AG09319 (cell line): ENCODE measurements at places on chromosomes 12 and 14.

- no peak for DNase-seq
These were observed 803 bp downstream of the STK38L start for GRCh38 chr12:27244689-27245488.

GRCh38 chr14:94575730-94576585, 5.3 kb upstream of the SERPINA5 start:
- DNase-seq, result no peak

GRCh38 chr12:124909831-124910560, 4.5 kb downstream of the UBC start:
- no peak for DNase-seq

GRCh38 chr12:57342207-57342691, 88.6 kb downstream of the R3HDM2 start:
- no peak for DNase-seq

DNA sequence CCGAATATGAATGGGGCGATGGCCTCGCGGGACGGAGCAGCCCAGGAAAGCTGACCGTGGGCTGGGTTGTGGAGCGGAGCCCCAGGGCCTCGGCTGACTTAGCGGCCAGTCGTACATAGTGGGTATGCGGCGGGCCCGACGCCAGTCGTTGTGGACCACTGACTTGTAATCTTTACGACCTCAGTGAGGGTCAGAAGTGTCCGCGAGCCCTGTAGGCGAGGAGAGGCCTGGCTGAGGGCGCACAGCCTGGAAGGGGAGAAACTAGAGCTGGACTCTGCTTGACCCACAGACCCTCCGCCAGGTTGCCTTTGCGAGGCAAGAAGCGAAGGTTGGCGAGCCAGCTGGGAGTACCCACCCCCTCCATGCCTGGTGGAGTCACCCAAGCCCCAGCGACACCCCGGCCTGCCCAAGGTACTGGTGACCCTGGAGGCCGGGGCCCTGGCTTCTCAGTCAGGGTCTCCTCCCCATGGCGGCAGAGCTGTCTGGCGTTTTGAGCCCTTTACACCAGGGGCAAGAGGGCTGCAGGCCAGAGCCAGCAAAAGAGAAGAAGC, 15.6 kb upstream of the DYNC1H1 start:
- DNase-seq, result no peak

DNA sequence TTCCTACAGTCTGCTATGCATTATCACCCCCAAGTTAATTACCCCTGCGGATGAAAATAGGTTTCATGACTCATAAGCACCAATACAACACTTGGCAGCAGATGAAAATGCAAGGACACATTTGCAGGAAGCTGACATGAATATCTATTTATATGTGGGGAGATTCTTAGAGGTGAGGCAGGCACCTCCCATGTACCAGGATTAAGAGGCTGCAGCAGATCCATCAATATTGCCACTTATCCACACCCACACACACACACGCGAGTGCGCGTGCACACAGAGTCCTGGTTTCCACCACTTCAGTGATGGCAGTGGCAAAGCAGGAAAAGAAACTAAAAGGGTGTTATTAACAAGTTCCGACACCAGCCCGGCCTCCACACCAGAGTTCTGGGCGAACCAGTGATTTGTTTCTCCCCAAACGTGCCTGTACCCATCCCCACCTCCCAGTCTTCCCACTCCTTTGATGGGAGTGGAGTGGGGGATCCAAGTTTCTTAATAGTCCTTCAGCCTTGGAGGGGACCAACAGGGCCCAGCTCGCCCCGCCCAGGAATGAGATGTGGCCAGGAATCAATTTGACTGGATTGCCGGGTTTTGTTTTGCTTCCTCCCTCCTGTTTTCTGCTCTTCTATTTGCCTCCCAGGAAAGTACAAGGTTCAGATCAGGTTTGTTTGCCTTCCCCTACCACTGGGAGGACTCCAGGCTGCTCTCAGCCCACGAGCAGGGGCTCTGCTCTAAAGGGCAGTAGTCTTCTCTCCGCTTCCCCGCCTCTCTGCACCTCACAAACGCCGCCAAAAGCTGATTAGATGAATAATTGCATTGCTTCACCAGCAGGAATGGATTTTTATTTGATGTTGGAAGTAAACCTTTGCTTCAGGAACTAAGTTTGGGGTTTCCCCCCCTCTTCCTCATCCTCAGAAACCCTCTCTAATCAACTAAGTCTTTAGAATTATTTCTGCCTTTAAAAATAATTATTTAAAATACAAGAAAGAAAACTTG, 5.2 kb downstream of the IRF2BPL start:
- DNase-seq, result no peak

DNA sequence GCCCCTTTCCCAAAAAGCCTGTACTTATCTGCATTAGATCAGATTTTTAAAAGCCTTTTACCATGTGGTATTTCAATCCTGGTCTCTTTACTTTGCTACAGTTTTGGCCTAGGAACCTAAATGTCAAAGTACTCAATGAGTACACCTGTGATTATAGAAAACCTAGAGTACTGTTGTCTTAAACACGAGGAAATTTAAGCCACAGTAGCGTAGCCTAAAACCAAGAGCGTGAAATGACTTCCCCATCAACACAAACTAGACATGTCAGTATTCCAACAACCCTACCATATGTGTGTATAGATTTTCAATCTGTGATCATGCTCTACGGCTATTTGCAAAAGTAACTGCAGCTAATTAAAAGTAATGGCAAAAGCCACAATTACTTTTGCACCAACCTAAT, 52.7 kb upstream of the OR5AU1 start:
- no peak for DNase-seq

DNA sequence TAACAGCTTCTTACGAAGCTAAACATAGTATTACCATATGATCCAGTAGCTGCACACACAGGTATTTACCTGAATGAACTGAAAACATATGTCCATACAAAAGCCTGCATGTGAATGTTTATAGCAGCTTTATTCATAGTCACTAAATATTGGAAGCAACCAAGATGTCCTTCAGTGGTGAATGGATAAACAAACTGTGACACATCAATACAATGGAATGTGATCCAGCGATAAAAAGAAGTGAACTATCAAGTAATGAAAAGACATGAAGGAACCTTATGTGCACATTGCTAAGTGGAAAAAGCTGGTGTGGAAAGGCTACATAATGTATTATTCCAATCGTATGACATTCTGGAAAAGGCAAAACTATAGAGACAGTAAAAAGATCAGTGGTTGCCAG, 38.1 kb upstream of the JDP2 start:
- no peak for DNase-seq

- no peak for DNase-seq
These were observed 17.8 kb upstream of the GAS2L3 start for GRCh38 chr12:100555722-100556121.

- no peak for DNase-seq
These were observed 3.2 kb downstream of the AJUBA start for GRCh38 chr14:22978981-22979671.

DNA sequence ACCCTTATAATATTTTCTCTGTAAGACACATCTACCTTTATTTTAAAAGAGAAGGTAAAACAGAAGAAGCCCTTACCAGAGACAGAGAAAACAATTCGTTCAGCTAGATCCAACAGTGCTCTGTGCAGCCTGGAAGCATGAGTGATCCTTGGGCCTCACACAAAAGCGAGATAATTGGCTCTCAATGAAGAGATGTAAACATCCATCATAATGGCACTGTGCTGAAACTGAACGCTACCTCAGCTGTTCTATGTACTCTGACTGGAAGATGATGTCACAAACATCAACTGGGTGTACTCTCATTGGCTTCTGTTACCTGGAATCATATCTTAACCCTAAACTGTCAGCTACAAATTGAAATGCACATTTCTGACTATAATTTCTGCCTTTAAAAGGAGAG, at the start of gene MGAT4C:
TSS of gene MGAT4C (minus strand) at position 229 of the 400 bp plus-strand sequence.
- no peak for DNase-seq

DNA sequence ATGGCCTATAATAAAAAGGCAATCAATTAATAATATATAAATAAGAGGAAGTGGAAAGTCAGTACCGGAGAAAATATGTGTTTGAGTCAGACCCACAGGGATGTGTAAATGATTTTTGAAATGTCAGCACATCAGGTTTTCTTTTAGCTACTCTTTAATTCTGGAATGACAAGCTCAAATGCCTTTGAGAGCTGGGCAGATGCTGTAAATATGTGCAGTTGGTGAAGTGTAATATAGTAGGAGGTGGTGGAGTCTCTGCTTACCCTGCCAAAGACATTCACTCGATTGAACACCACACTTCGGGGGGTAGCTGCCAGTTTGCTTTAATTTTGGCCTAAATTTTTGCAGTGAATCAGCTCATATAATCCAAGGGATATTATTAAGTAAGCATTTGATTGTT, 93.0 kb downstream of the PLEKHA5 start:
- DNase-seq, result no peak

- peak; percentile 15 for DNase-seq
These were observed 67.0 kb upstream of the MAX start for GRCh38 chr14:65169351-65169750.

GRCh38 chr12:124354400-124354799, 59.5 kb downstream of the RFLNA start:
- no peak for DNase-seq

DNA sequence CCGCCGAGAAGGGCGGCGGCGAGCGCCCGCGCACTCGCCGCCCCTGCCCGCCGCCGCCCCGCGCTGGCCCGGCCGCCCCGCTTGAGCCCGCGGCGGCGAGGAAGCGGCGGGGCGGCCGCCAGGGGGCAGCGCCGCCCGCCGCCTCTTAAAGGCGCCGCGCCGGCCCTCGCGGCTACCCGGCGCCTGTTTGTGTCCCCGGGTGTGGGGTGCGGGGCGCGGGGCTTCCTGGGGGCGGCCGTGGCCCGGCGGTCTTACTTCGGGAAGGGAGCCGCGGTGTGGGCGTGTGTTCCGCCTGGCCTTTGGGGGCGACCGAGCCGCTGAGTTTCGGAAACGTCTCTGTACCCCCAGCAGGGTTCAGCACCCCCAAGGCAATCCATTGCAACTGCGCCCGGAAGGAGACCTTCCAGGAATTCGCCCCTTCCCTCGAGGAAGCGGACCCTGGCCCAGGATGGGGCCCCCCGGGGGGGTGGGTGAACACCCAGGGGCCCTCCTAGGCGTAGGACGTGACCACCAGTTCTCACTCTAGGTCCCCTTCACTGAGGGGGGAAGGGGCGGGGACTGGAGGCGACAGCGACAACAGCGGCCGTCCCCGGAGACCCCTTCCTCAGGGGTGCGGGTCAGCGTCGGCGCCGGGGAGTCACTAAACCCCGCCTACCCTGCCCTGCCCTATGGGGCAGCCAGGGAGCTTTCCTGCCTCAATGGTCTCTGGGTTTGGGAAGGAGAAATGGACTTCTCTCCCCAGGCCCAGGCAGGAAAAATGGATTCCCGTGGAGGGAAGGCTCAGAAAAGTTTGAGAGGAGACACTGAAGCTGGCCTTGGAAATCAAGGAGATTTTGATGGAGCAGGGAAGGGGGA, at the start of gene ITPK1:
TSS of gene ITPK1 (minus strand) at position 105 of the 855 bp plus-strand sequence. CDS start 762 bp downstream, outside the sequence.
- no peak for DNase-seq
